ENCODE measurements at places on chromosomes 3 and 15. TPM values are rescaled to one million over a fixed set of nuclear protein-coding genes. Genes with fewer than 3 reads are reported as not detected.
A peak's percentile ranks its signal among the peaks of the same experiment; 100 is the strongest.

RBPMS2 gene
- polyA plus RNA-seq = 0.54 TPM

- peak; percentile 61 for DNase-seq
These were observed 6.7 kb downstream of the ZBTB47 start for GRCh38 chr3:42660131-42660715.

SH3GL3 gene
- 0.28 TPM for polyA plus RNA-seq

SNRPN gene
- 108 TPM for polyA plus RNA-seq

GRCh38 chr3:23646184-23646920 lies 159.4 kb upstream of the UBE2E1 start:
- DNase-seq = no peak

- DNase-seq = no peak
These were observed 45.8 kb upstream of the IP6K2 start for GRCh38 chr3:48762816-48763215.

GRCh38 chr3:64049832-64050231 lies 26.5 kb upstream of the PSMD6 start:
- DNase-seq = no peak

DNA sequence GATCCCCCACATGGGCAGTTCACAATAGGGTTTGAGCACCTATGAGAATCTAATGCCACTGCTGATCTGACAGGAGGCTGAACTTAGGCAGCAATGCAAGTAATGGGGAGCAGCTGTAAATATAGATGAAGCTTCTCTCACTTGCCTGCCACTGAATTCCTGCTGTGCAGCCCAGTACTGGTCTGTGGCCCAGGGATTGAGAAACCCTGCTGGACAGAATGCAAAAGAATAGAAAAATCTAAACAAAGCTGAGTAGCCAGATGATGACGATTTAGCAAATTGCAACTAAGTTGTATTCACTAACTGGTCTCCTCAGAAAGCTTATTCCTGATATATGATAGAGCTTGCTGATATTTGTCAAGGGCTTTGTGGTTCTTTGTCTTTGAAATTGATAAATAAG lies 34.3 kb upstream of the APH1B start:
- DNase-seq = peak; percentile 88

DNA sequence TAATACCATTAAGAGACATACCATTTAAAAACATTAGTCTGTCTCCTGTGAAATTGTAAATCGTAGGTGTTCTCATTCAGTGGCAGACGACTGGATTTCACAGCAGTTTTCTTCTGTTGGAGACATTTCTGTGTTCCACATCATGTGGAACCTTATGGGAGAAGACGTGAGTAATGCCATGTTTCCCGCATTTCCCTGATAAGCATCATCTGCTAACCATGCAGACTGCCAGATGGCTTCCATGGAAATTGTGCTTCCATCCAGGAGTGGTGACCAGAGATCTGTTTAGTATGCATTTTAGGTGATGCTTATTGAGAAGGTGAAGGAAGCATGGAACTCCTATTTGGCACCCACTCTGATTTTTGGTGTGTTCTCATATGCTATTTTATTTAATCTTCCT lies 28.4 kb upstream of the ST3GAL6 start:
- DNase-seq = no peak

DNA sequence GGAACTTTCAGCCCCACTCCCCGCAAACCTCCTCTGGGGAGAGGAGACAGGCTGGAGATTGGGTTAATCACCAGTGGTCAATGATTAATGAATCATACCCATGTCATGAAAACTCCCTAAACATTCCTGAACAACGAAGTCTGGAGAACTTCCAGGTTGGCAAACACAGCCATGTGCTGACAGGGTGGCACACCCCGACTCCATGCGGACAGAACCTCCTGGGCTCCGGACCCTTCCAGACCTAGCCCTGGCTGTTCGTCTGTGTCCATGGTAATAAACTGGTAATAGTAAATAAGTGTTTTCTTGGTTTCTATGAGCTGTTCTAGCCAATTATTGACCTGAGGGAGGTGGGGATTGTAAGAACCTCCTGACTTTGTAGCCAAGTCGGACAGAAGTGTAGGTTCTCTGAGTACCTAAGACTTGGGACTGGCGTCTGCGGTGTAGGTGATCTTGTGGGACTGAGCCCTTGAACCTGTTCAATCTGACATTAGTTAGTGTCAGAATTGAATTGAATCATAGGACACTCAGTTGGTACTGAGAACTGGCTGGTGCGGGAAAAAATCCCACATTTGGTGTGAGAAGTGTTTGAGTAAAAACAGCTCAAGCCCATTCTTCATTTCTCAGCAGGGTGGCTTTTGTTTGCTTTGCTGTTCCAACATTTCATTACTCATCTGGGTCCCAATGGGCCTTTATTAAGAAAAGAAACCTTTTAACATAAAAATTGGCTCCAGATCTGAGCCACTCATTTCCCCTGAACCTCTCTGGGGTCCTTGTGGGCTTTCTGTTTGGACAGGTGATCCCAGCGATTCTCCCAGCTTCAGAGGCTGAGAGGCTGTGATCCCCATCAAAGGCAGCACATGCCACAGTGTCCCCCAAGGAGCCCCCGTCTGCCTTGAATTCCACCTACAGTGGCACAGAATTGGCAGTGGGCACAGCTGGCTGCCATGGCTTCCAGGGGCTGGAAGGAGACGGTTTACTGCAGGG lies 151.0 kb downstream of the TJP1 start:
- peak; percentile 89 for DNase-seq

DNA sequence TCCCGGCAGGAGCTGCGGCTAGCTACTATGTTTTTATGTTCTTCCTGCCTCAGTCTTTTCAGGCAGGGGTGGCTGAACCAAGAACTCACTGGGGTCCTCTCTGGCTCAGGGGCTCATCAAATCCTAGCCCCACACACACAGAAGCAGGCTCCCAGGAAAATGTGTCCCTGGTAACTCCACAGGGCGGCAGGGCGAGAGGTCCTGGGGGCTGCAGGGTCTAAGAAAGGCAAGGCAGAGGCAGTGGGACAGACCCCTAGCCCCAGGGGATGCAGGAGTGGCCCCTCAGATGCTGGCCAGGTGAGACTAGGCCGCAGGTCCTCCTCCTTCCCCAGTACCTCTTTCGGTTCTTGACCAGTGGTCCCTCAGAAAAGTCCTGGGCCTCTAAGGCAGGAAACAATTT lies 48.9 kb downstream of the PTH1R start:
- no peak for DNase-seq

LEKR1 gene
- polyA plus RNA-seq = 0.43 TPM

DNA sequence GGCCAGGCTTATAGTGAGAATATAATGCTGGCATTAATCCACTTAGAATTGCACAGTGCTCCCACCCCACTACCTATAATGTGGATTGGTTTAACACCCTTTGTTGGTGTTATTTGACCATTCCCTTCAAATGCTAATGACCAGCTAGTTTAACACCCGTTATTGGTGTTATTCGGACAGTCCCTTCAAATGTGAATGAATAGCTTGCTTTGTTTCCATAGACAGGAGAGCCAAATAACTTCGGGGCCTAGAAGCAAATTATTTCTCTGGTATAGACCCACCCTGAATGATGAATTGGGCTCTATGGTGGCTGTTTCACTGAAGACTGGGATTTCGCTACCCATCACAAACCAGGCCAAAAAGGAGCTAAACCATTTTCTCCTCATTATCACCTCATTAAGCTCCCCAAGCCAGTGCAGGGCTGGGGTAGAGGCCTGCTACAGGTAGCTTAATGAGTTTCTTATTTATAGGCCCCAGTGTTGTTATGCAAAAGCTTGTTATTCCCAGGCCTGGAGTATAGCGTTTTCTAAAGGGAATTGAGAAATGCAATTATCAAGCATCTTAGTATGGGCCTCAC lies 494.1 kb upstream of the DPH6 start:
- no peak for DNase-seq

STAB1 gene
- not detected for polyA plus RNA-seq

- DNase-seq = peak; percentile 71
These were observed 59.8 kb upstream of the KLHL25 start for GRCh38 chr15:85854345-85855097.

CLCN2 gene
- polyA plus RNA-seq = 1.5 TPM

GRCh38 chr3:10845839-10846656 lies 30.0 kb downstream of the SLC6A11 start:
- no peak for DNase-seq

- peak; percentile 78 for DNase-seq
These were observed 83.6 kb downstream of the NCEH1 start for GRCh38 chr3:172627057-172627809.

DNA sequence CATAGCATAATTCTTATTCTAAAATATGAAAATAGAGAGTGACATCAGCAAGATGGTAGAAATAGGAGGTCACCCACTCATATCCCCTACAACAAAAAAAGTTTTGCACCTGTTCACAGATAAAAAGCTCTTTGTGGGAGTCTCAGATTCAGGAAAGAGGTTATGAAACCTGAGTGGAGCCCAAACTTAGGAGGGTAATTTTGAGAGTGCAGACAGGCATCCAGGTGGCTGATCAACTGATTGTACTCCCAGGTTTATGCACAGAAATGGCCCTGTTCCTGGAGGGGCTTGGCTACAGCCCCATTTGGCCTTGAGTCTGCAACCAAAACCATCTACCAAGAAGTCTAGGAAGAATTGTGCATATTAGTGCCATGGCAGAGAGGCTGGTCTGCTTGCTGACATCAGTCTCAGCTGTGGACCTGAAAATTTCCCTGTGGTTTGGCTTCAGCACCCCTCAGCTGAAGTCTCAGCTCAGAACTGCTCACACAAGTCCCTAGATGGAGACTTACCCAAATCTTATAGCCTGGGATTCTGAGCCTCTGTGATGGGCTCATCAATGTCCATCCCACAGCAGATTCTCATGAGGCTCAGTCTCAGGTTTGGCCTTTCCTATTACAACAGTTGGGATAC lies 291.6 kb downstream of the IL20RB start:
- no peak for DNase-seq

DNA sequence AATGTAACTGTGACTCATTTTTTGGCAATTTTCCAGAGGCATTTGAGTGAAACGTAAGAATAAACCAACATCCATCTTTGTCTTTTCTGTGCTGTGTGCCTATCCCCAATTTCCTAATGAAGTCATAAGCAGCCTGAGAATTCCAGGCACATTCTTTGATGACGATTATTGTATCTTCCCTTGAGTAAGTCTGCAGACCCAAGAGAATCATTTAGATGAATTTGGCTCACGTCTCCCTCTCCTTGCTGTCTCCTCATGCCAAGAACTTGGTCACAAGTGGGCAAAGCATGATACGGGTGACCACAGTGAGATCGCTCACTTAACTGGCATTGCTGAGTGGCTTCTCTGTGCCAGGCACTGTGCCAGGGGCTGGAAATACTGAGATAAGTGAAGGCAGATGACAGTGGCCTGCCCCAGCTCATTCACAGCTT lies 384.5 kb upstream of the IL12A start:
- DNase-seq = peak; percentile 71

DNA sequence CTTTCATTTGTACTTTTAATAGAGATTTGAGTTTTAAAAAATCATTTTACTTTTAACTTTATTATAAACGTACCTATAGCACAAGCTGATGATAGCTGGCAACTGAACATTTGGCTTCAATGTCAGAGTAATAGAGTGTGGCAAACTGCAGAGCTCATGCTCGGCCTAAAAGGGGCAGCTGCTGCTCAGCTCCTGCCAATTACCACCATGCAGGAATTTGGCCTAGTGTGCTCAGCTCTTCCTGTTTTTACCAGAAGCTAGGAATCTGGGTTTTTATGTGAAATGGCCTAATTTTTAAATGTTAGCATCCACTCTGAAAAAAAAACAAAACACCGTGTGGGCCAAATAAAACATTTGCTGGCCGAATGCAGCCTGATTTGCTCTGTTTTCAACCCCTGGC lies 1.8 kb downstream of the IFT122 start:
- peak; percentile 72 for DNase-seq

DNA sequence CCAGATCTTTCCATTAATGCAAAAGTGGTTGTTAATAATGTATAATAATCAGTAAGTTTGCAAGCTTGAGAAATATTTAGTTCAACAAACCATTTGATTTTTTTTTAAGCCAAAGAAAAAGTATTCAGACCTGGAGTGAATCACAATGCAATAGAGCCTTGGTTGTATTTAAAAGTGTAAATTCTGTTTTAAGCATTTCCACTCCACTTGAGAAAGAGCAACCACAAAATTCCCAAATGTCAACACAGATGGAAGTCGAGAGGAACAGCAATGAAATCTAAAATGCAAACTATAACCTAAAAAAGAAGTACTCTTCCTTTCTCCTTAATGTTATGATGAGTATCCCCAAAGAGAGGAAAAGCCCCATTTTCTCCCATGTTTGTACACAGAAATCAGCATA lies 20.2 kb downstream of the GBE1 start:
- peak; percentile 42 for DNase-seq
